ENCODE measurements at places on chromosomes 4 and X. TPM values are rescaled to one million over a fixed set of nuclear protein-coding genes. Genes with fewer than 3 reads are reported as not detected.

DNA sequence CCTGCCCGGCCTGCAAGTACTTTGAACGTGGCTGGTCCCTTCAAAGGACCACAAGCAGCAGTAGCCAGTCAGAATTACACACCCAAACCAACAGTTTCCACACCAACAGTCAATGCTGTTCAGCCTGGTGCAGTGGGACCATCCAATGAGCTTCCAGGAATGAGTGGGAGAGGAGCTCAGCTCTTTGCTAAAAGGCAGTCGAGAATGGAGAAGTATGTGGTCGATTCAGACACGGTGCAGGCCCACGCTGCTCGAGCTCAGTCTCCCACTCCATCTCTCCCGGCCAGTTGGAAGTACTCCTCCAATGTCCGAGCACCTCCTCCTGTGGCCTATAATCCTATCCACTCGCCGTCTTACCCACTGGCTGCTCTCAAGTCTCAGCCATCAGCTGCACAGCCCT lies 104.4 kb upstream of the MYOZ2 start:
- H3K4me3 ChIP-seq: no peak overlapping the region
- H3K4me1 ChIP-seq: no peaks in the 10 kb centered on the region
- H3K27ac ChIP-seq: no peak overlapping the region
- no peaks in the 10 kb centered on the region for H3K36me3 ChIP-seq
- no peak for DNase-seq

CEP135 gene
- 0.89 TPM for polyA plus RNA-seq

DNA sequence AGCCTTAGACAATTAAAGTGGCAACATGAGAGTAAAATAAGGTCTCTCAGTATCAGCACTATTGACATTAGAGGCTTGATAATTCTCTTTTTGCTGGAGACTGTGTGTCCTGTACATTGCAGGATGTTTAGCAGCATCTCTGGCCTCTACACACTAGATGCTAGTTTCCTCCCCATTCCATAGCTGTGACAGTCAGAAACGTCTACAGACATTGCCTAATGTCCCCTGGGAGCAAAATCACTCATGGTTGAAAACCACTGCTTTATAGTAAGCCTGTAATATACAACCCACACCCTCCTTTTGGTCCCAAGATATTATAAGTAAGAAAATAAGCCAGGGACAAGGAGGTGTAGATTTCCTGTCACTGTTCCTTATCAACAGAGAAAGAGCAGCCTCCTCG lies 166.0 kb downstream of the FRMPD4 start:
- DNase-seq: no peak
- H3K4me3 ChIP-seq: no peak overlapping the region
- no peaks in the 10 kb centered on the region for H3K36me3 ChIP-seq
- H3K4me1 ChIP-seq: no peaks in the 10 kb centered on the region
- H3K27me3 ChIP-seq: no peaks in the 10 kb centered on the region

DNA sequence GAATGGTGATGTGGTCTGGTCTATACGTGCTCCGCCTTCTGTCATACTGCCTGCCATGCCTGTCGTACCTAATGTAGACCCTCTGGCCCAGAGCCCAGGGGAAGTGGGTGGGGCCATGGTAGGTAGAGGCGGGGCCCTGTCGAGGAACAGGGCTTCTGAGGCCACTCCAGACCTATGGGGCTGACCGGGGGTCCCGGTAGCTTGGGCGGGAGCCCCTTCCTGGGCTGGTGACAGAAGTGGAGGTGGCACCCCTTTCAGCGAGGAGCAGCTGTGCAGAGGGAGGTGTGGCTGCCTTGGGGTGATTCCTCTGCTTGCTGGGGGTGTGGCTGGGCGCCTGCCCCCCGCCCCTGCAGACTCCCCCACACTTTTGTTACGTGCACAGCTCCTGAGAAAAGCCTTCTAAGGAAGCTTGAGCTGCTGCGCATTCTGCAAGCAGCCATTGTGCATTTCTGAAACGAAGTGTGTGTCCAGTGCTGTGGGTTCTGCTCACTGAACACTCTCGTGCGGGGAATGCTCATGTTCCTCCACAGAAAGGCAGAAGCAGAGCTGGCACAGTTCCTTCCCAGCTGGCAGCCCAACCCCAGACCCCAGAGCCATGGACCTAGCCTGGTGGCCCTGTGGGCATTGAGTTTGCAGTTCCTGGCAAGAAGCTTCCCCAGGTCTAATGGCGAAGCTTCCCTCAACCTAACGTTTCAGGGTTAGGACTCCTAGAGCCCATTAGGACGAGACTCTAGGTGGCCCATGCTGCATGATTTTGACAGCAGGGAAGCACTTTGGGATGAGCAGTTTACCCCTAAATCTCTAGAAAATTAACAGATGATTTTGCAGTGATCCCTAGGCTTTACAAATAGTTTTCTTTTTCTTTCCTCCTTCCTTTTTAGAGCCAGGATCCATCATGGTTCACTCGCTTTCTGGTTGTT lies 72.7 kb upstream of the HGFAC start:
- no peaks in the 10 kb centered on the region for H3K36me3 ChIP-seq
- H3K4me3 ChIP-seq: no peak overlapping the region
- H3K27ac ChIP-seq: no peak overlapping the region
- no peak for DNase-seq
- peaks cover 31% of the 10 kb centered on the region for H3K4me1 ChIP-seq
- no peaks in the 10 kb centered on the region for H3K27me3 ChIP-seq

HSFX1 gene
- 0.08 TPM for polyA plus RNA-seq

ZNF630 gene
- not detected for polyA plus RNA-seq

LRIT3 gene
- polyA plus RNA-seq: 0.04 TPM

ZDHHC15 gene
- polyA plus RNA-seq: 0.20 TPM

- H3K4me1 ChIP-seq: peaks cover 28% of the 10 kb centered on the region
- no peaks in the 10 kb centered on the region for H3K27me3 ChIP-seq
- DNase-seq: no peak
- H3K27ac ChIP-seq: peak overlapping the region; percentile 39
Observed at GRCh38 chr4:37827030-37827685, 672 bp downstream of the PGM2 start.

DNA sequence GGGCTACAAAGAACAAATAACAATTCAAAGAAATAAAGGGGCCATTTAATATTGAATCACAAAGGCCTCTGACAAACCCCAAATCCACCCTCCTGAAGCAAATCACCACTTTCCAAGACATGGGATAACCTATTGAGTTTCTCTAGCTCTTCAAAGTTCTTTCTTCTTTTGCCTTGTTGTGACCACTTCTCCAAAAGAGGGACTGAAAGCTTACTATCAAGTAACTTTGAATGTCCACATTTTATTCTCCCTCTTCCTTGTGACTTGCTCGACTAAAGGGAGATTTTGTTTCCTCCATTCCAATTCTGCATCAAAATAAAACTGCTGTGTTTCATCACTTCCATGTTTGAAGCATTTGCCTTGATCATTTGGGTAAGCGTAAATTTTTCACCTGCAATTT lies 166.6 kb upstream of the SLC7A11 start:
- no peaks in the 10 kb centered on the region for H3K27me3 ChIP-seq
- no peaks in the 10 kb centered on the region for H3K36me3 ChIP-seq
- H3K27ac ChIP-seq: no peak overlapping the region
- no peak for DNase-seq

All from HepG2 (cell line).